ENCODE measurements at places on chromosomes 5 and 9.

DNA sequence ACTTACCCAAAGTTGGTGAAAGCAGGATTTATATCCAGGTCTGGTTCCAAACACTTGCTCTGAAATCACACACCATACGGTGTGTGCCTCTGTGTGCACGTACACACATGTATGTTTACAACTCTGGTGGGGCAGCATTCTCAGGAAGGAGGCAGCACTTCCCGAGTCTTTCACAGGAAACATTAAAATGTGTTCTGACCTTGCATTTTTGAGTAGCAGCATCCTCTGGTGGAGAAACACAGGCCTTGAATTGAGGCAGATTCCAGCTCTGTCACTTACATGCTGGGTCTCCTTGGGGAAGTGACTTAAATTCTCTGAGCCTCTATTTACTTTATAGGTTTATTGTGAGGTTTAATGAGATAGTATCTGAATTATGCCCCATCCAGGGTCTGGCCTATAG, 126.4 kb downstream of the RGS3 start:
- DNase-seq, result no peak

- DNase-seq, result no peak
These were observed 70.6 kb downstream of the HMHB1 start for GRCh38 chr5:143882520-143882919.

DNA sequence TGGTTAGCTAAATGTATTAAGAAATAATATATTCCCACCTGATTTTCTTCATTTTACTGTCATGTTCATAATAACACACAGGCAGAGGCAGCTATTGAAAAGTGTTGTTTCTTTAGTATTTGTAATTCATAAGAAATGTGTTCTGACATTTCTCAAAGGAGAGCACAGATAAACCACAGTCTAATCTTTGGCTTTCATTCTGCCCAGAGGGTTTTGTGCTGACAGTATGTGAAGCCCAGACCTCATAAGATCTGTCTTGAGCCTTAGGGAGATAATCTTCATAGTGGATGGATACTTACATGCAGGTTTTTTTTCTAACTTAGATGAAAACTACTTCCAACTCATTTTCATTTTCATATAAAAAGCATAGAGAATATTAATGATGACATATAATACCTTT, 206.1 kb downstream of the CHSY3 start:
- DNase-seq, result no peak

DNA sequence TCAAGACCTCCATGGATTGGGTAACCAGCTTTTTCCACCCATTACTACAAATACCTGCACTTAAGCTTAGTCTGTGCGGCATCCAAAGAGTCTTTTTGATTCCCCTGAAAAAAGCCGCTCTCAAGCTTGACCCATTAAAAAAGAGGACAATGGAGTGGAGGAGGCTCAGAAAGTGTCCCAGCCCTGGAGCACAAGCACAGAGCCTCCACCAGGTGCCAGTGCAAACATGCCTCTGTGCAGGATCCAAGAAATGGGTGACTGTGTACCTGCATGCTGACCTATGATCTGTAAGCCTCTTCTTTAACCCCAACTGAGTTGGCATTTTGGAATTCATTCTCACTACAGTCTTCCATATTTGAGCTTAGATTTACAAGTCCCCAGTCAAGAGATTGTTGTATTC, 168.3 kb upstream of the TLE4 start:
- no peak for DNase-seq

DNA sequence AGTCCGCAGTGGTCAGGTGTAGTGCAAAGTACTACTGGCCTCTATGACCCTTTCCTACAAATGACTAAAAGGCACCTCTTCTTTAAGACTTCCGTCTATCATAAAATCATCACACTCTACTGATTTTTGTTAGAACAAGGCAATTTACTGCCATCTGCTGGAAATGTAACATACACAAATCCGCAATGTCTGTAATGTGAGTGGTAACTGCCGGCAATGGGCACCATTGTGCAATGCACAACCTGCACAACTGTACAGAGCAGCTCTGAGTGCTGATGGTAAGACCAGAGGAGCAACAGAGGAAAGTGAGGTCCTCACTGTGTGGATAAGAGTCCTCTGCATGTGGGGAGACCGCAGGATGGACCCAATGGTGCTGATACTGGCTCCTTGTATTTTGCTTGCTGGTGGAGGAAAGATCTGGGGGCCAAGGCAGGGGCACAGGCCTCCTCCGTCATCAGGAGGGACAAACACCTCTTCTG, 103.7 kb downstream of the ATPSCKMT start:
- DNase-seq, result no peak

GRCh38 chr5:1004461-1005248, 3.9 kb upstream of the NKD2 start:
- DNase-seq, result no peak

- no peak for DNase-seq
These were observed 220.0 kb downstream of the SLC12A2 start for GRCh38 chr5:128303593-128303992.

- DNase-seq, result no peak
These were observed 175.1 kb downstream of the HCN1 start for GRCh38 chr5:45521067-45521466.

DNA sequence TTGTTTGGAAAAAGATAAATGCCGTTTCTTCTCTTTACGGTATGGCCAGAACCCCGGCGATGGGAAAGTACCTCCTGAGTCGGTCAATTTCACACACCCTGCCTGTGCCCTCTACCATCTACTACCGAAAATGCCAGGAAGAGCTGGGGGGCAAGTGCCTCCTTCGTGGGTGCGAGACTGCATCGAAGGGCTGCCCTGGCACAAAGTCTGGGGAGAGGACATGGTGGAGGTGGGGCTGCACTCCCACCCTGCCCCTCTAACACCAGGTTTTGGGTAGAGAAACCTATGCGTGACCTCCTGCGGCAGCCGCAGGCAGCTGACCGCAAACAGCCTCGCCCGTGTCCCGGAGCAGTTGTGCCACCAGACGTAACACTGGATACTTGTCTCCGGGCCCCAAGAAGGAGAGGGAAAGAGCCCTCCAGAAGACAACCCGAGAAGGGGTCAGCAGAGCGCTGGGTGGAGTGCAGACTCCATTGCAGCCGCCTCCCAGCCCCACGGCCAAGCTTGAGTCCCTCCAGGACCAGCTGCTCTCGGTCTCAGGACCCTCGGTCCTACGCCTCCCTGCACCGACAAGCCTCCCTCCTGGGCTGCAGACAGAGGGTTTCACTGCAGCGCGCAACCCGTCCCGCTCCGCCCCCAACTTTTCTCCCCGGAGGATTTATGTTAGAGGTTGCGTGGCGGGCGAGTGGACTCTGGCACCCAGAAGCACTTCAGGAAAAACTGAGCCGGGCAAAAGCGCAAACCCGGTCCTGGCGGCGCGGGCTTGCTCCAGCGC, 823 bp upstream of the PRDM6 start:
- DNase-seq, result no peak

DNA sequence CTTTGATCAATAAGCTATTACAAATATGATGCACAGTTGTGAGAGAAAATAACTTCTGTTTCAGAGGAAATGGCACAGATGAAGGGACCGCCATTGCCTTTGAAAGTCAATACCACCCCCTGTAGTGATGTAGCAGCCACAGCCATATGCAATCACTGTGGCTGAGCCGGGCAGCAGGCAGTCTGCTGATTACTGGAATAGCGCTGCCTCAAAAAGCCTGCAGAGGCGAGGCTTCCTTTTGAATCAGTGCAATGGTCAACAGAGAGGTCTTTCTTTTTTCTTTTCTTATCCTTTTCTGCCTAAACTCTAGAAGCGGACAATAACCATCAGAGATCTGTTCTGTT, 265.1 kb upstream of the TAS2R1 start:
- DNase-seq, result no peak

- no peak for DNase-seq
These were observed 7.1 kb upstream of the AGPAT2 start for GRCh38 chr9:136694163-136694871.

- no peak for DNase-seq
These were observed 7.6 kb upstream of the CAMSAP1 start for GRCh38 chr9:135914921-135915320.

DNA sequence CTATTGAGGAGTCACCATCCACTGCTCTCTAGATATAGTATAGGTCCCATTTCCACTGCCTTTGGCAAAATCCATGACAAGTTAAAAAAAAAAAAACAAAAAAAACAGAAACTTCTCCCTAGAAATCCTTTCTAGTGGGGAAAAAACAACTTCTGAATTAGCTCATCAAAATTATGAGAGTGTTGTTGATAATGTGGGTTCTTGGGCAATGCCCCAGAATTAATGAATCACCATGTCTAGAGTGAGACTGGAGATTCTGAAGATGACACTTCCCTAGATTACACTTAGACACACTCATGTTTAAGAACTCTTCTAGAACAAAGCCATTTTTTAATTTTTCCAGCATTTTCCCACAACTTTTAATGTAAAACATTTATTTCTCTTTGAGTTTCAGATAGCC, 728.0 kb upstream of the C9orf72 start:
- DNase-seq, result no peak

- no peak for DNase-seq
These were observed 163.8 kb upstream of the RFX3 start for GRCh38 chr9:3689555-3689954.

- DNase-seq, result no peak
These were observed 280.0 kb downstream of the DENND1A start for GRCh38 chr9:123649909-123650308.

- DNase-seq, result no peak
These were observed 56.9 kb upstream of the RASA1 start for GRCh38 chr5:87210743-87211142.

- no peak for DNase-seq
These were observed 35.5 kb upstream of the ASS1 start for GRCh38 chr9:130409246-130409645.

GRCh38 chr9:70601000-70601951, 186.8 kb upstream of the KLF9 start:
- no peak for DNase-seq

GRCh38 chr5:56569566-56569965, 245.8 kb upstream of the MAP3K1 start:
- DNase-seq, result no peak

GRCh38 chr5:113022661-113023060, 46.1 kb downstream of the DCP2 start:
- no peak for DNase-seq

DNA sequence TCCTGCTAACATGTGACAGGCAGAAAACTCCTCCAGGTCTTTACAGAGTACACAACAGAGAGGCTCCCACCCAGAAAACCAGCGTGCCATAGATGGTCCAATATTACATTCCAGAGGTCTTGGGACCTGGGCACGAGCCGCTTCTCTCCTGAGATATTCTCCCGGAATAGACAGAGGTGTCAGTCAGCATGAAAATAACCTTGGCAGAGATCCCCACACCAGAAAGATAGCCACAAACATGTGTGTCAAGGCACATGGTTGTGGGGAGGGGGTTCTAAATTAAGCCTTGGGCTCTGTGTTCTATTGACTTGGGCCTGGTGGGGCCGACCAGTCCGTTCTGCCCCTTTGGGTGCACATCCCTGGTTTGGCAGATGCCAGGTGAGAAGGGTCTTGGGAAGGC, 78.4 kb downstream of the BOD1 start:
- DNase-seq, result no peak

DNA sequence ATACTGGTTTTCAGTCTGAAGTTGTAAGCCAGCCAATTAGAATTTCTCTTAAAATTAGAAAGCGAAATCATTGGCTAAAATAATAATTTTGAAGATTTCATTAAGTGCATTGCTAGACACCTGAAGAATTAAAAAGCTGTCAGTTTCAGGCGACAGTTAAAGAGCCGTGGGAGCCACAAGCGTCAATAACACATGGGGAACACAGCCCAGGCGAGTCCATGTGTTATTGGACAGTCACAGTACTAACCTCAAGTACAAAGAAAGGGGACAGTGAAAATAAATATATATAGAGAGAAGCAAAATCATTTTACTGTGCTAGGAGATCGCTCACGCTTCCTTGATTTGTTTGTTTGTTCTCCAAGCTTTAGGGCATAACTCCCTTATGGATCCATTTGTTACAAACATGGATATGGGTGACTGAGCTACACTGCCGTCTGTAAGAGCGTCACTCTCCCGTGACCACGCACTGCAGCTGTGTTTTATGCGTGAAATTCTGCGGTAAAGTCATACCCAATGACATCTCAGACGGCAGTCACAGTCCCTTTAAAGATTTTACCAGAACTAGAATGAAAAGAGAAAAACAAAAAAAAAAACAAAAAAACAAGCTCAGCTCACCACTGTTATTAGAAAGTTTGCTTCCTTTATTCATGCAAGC, 83.2 kb downstream of the USP20 start:
- no peak for DNase-seq

GRCh38 chr5:164298165-164298564, 792.7 kb downstream of the MAT2B start:
- DNase-seq, result no peak

DNA sequence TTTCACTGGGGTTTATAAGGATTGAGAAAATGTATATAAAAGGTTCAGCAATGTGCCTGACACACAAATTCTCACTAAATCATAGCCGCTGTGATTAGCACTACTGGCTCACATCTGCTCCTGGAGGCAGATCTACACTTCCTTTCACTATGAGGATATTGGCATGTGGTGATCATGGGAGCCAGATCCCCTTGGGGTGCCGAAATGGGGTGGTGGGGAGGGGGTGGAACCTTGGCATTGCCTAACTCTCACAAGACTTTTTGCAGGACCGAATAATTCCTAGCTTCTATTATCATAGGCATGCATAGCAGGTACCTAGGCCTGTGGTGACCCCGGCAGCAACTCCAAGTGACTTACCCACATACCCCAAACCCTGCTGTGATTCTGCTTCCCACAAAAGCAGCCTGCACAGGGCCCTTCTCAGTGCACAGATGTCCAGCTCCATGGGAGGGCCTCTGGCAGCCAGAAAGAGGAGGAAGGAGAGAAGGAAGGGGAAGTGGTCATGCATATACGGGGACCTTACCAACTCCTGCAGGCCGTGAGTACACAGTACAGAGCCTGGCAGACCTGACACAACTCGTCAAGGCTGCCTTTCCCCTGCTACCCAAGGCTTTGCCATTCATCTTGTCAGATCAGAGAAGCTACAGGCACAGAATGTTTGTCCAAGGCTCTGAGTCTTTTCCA, 61.3 kb upstream of the IQGAP2 start:
- DNase-seq, result no peak

DNA sequence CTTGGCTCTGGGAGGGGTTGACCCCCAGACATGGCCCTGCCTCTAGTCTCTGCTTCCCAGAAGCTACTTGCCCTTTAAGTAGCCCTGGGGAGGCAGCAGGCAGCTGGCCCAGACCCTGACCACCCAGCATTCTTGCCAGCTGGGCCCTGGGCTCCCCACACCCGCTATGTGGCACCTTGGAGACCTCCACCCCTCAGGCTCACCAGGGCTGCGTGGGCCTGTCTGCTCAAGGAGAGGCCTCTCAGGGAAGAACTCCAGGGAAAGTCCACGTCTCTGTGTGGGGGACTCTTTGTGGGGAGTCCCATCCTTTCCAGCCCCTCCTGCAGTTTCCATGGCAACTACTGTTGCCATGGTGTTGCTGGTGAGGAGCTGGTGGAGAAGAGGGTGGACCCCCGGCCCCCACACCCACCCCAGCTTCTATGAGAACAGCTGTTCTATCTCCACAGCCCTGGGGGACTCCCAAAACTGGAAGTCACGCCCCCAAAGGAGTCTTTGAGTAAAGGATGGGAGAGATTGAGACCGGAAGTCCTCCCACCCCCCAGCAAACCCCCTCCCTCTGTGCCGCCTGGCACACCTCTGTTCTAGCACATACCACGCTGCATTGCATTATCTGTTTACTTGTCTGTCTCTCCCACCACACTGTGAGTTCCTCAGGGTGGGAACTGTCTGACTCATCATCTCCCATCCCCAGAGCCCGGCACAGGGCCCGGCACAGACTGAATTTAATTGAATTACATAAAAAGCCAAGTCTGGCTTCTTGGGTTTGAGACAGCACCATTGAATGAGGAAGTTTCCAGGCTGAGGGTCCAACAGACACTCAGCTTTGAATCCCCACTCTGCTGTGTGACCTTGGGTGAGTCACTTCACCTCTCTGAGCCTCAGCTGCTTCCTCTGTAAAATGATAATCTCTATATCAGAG, 12.6 kb downstream of the DNM1 start:
- DNase-seq, result no peak
